ENCODE measurements at places on chromosomes 1 and 21.

GRCh38 chr1:94160811-94161210 lies 39.9 kb upstream of the ABCA4 start:
- no peak for DNase-seq

- DNase-seq = no peak
Measured at GRCh38 chr1:219124163-219124562, 49.5 kb upstream of the LYPLAL1 start.

GRCh38 chr1:84303314-84303830 lies 1.9 kb downstream of the SAMD13 start:
- DNase-seq = no peak

DNA sequence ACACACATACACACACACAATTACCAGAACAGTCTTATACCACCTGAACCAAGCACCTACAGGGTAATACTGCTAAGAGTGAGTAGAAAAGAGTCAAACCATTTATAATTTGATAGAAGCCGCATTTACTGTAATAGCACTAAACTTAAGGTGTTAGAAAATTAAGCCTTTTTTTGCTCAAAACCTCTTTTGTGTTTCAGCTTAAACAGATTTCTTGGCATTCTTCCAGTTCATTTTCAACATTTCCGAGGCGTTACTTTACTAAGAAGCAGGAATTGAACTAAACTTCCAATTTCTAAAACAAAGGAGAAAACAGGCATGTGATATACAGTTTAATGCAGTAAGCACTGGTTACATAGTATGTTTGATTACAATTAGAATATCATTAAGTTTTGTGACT lies 387.2 kb downstream of the NCAM2 start:
- DNase-seq = no peak

- DNase-seq = no peak
Measured at GRCh38 chr1:223763251-223763650, 50.9 kb downstream of the CAPN2 start.

DNA sequence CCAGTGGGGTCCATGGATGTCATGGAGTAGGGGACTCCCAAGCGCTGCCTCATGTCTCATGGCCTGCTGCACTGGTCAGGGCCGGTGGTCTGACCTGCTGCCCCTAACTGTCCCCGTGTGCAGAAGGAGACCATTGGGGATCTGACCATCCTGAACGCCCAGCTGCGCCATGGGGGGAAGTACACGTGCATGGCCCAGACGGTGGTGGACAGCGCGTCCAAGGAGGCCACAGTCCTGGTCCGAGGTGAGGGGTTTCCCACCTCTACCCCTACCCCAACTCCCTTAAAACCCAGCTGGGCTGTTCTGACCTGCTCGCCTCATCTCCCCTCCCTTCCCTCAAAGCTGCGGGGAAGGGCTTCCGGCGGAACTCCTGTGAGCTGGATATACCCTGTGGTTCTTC lies 18.6 kb downstream of the TMEM81 start:
- DNase-seq = no peak

DNA sequence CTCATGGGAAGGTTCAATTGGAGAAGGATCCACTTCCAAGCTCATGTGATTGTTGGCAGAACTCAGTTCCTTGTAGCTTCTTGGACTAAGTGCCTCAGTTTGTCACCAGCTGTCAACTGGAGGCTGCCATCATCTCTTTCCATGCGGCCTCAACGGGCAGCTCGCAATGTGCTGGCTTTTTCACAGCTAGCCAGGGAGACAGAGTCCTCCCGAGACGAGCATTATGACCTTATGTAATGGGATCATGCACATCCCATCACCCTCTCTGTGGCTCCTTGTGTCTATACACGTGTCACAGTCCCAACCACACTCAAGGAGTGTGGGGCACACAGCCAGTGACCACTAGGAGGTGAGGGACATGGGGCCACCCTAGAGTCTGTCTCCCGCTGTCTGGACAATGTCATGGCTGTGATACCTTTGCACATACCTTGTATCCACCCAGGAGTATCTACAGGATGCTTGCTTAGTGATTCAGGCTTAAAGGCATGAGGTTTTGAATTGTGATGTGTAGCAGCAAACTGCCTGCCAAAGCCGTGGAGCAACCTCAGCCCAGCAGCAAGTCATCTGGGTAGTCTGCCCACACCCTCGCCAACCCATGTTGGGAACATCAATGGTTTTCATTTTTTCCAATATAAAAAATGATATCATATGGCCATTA lies 3.9 kb upstream of the KRTAP10-6 start:
- DNase-seq = no peak

DNA sequence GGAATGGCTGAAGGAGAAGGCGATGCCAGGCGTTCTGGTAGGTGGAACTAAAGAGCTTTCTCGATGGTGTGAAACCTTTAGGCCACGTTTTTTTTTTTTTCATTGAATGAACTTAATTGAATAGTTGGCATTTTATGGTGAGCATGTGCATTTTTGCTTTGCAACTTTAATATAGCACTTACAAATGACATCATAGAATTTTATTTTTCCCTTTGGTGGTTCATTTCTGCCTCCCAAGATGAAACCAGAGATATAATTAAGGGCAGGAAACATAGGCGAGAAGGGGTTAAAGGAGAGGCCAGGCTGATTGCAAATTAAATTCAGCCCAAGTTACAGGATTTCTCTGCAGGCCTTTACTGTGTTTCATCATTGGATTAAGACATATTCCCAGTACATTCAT lies 85.5 kb upstream of the L1TD1 start:
- no peak for DNase-seq

GRCh38 chr1:224506141-224506814 lies 71.7 kb upstream of the WDR26 start:
- DNase-seq = no peak

- DNase-seq = no peak
Measured at GRCh38 chr1:199272628-199273086, 633.8 kb downstream of the PTPRC start.

DNA sequence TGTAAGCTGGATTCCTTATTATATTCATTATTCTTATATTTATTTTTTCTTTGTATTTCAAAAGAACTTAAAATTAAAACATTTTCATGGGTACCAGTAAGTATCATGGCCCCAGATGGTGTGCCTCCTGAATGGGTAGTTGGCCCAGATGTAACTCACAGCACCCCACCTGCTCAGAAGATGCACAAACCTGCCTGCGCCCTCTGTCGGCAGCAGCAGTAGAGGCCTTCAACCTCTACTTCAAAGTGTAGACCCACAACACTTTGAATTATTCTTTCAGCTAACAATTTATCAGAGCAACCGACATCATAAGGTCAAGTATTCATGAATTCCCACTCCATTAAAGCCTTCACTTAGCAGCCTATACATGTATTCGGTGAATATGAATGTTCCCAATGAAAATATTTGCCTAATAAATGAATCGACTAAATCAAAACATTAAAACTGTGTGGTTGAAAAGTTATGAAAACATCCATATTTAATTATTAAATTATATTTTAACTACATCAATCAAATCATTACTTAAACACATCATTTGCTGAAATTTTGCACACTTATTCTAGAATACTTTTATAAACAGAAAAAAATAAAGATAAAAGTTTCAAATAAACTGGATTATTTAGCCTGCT lies 25.4 kb downstream of the PIGM start:
- peak; percentile 71 for DNase-seq

DNA sequence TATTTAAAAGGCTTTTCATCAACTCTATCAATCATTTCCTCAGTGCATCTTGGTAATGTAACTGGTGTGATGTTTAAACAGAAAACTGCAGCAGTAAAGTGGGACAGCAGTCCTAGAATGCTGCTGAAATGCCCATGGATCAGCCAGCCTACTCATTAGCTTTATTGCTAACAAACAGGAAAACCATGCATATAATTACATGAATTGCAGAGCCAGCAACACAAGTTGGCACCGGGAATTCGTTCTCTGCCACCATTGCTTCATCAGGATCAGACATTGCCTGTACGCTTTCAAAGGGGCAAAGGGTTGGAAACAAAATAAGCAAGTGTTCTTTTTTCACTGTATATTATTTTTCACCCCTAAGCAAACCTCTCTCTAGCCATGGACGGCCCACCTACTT lies 276.2 kb upstream of the LRRC7 start:
- DNase-seq = no peak

- DNase-seq = no peak
Measured at GRCh38 chr1:230332575-230333066, 93.5 kb downstream of the PGBD5 start.

- DNase-seq = no peak
Measured at GRCh38 chr1:76425201-76426145, 350.9 kb downstream of the ST6GALNAC3 start.

DNA sequence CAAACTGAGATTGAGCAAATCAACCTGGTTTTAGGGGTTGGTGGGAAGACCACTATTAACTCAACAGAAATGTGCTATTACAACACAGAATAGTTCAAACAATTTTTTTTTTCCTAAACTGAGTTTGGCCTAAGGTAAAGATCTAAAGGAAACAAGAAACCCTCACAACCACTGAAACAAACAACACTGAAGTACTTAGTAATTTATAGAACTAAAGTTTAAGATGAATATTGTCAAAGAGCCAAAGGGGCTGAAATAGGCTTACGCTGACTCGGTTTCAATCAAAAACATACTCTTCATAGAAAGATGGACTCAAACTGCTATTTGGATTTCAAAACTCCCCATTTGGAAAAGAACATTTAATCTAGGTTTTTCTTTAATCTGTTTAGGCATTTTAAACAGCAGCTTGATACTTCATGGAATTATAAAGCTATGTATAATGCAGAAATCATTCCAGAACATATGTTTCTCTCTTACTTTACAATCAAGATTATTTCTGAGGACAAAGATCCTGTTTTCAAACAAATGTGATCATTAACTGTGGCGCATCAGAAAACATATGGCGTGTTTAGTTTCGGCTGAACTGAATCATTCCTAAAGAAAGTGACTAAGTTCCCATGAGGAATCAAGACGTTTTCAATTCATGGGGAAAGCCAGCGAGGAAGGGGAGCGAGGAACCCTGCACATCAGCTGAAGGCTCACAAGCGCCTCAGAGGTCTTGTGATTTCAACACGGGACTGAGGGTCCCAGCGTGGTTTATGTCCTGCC lies 62.7 kb downstream of the SYT6 start:
- no peak for DNase-seq

DNA sequence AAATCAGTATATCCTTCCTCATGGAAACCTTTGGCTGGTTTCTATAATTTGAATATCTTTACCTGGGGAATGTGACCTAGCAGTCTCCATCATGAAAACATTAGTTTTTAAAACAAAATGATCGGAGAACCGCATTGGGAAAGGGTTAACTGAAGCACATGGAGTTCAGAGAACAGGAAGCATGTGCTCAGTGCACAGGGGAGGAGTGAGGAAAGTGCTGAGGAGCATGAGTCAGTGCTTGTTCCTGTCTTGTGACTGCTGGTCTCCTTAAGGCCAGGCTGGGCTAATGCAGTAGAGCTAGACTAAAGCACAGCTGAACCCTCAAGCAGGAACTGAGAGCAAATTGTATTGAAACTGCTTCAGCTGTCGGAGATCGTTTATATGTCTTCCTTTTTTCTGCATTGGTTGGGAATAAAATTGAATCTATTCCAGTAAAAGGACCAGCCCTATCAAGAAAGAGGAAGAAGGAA lies 5.8 kb downstream of the IFI16 start:
- peak; percentile 75 for DNase-seq

DNA sequence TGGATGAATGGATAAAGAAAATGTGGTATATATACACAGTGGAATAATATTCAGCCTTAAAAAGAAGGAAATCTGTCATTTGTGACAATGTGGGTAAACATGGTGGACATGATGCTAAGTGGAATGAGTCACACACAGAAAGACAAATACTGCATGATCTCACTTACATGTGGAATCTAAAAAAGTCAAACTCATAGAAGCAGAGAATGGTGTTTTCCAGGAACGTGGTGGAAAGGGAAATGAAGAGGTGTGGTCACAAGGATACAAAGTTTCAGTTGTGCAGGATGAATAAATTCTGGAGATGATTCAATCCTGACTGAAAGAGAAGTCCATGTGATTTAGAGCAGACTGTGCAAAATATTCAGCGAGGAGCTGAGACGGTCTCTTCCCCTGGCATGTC lies 56.6 kb downstream of the RYR2 start:
- no peak for DNase-seq

DNA sequence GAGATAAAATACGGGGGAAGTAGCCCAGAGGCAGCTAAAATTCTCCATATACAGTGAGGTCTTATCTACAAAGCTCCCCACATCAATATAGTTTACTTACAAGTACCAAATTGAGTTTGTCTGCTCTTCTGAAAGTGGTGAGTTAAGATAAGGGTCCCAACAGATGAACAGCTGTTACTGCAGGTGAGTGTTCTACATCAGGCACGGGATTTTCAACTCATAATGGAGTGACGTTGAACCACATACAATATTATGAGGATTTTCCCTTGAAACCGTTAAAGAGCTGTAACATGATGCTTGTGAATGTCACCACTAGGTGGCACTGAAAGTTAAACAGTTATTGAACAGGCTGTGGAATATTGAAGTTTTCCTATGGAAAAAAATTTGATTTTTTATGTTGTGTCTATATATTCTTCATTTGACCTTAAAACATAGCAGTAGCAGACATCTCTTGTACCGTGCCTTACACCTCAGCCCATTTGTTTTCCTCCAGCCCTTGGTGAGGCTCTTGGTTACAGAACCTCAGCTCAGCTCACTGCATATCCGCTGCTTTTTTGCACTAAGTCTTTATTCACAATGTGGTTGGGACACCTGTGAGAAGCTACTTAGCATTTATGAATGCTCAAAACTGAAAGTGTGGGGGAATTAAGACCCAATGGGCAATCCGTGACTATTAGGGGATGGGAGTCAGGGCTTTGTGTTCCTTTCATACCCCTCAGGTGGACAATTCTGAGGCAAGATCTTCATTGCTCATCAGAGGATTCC lies 23.2 kb downstream of the CD1D start:
- peak; percentile 14 for DNase-seq

GRCh38 chr1:248792342-248792741 lies 33.4 kb downstream of the SH3BP5L start:
- no peak for DNase-seq

- DNase-seq = no peak
Measured at GRCh38 chr1:43930949-43931275, 2.7 kb upstream of the ARTN start.

GRCh38 chr1:77906019-77906545 lies 17.7 kb downstream of the NEXN start:
- DNase-seq = no peak

- no peak for DNase-seq
Measured at GRCh38 chr1:193111641-193112090, 6.5 kb upstream of the GLRX2 start.

GRCh38 chr1:171280599-171280998 lies 32.3 kb downstream of the FMO1 start:
- no peak for DNase-seq

GRCh38 chr1:66374561-66375111 lies 159.3 kb upstream of the SGIP1 start:
- DNase-seq = peak; percentile 27
